GM12878 (cell line): ENCODE measurements at places on chromosomes 2 and 18. TPM values are rescaled to one million over a fixed set of nuclear protein-coding genes. Genes with fewer than 3 reads are reported as not detected.

The FAM124B gene
- not detected in 2 replicates for total RNA-seq

The SULT1C2 gene
- total RNA-seq, result 0.03 and 0.05 TPM in 2 replicates

The MYOM1 gene
- 1.0 and 1.1 TPM in 2 replicates for total RNA-seq

The TUBA3E gene
- not detected in 2 replicates for total RNA-seq

The LBX2 gene
- total RNA-seq, result 0.88 and 1.2 TPM in 2 replicates

The SP110 gene
- 82.3 and 82.5 TPM in 2 replicates for total RNA-seq

The KLHL41 gene
- total RNA-seq, result 0.10 and 0.77 TPM in 2 replicates

The CKAP2L gene
- total RNA-seq, result 20.7 and 23.7 TPM in 2 replicates

The SGPP2 gene
- 19.8 and 20.7 TPM in 2 replicates for total RNA-seq
